Stimulated activated CD8-positive, alpha-beta memory T cell treated with anti-CD3 and anti-CD28 coated beads, Interleukin-4, amount 100 ng/mL, for 24 hours (primary cell): ENCODE measurements at places on chromosomes 1 and 21.

DNA sequence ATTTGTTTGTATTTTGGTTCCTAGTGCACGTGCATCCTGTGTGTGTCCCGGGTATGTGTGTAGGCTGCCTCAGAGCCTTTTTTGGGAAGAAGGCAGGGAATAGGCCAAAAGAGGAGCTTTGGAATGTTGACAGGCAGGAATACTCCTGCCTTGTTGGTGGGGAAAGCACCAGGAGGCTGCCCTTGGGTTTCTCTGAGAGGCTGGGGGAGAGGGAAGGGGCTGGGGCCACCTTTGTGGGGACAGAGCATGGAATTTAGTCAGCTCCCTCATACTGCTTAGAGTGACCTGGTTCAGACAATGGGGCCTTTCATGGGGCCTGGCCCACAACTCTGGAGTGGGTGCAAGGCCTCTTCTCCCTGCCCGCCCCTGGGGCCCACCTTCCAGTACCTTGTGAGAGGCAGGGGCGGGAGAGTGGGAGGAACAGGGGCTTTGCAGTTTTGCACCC is 31.3 kb downstream of the ACOT11 start:
- no peak for DNase-seq

GRCh38 chr1:44029260-44029910 is 1.9 kb downstream of the SLC6A9 start:
- no peak for DNase-seq

- DNase-seq, result no peak
Measured at GRCh38 chr1:100397681-100398080, 45.4 kb downstream of the CDC14A start.

DNA sequence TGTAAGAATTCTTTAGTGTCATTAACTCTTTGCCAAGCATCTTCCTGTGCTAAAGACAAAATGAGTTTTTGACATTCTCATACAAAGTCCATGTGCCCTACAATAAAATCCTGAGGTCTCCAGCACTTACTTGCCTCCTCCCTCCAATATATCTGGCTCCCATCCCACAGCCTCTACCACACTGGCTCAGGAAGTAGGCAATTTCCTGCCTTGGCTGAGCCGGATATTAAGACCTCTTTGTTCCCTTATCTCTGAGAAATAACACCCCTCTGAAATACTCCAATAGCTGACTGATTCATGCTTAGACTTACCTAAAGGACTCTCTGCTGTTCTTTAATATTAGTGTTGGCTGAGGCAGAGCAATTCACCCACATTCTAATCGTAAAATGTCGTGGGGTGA is 37.6 kb upstream of the GORAB start:
- no peak for DNase-seq

DNA sequence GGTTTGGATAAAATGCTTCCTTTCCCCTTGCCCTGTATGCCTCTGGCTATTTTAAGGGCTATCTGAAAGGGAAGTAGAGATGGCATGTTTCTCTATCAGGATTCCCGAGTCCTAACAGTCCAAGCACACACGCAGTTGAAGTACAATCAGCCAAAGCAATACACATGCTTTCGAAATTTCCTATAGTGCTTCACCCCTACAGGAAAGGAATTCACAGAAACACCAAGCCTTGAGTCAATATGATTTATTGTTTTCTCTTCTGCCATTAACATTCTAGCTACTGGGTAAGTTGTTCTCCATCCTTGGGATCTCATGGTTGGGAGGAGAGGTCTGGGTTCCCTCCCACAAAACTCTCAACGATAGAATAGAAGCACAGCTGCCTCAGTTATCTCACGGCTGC is 8.7 kb downstream of the ITLN1 start:
- no peak for DNase-seq
